ENCODE measurements at places on chromosomes 5 and 9.
A peak's percentile ranks its signal among the peaks of the same experiment; 100 is the strongest.

GRCh38 chr5:67238191-67238590 lies 41.6 kb upstream of the CD180 start:
- no peaks in the 10 kb centered on the region for H3K36me3 ChIP-seq
- H3K27me3 ChIP-seq = no peaks in the 10 kb centered on the region
- H3K4me3 ChIP-seq = no peak overlapping the region
- no peak for DNase-seq
- H3K4me1 ChIP-seq = no peaks in the 10 kb centered on the region

- H3K27me3 ChIP-seq = no peaks in the 10 kb centered on the region
- DNase-seq = peak; percentile 61
- peak overlapping the region; percentile 56 for H3K27ac ChIP-seq
- H3K4me3 ChIP-seq = peak overlapping the region; percentile 95
Measured at GRCh38 chr9:125240649-125240999, 519 bp downstream of the HSPA5 start.

GRCh38 chr9:4416467-4416866 lies 73.8 kb upstream of the SLC1A1 start:
- DNase-seq = no peak
- no peak overlapping the region for H3K27ac ChIP-seq
- no peaks in the 10 kb centered on the region for H3K36me3 ChIP-seq
- no peak overlapping the region for H3K4me3 ChIP-seq
- H3K27me3 ChIP-seq = no peaks in the 10 kb centered on the region

- no peaks in the 10 kb centered on the region for H3K27me3 ChIP-seq
- no peak overlapping the region for H3K4me3 ChIP-seq
- no peak overlapping the region for H3K27ac ChIP-seq
- DNase-seq = no peak
- no peaks in the 10 kb centered on the region for H3K36me3 ChIP-seq
- H3K4me1 ChIP-seq = no peaks in the 10 kb centered on the region
Measured at GRCh38 chr5:139117342-139117884, 80.8 kb downstream of the SIL1 start.

- no peak overlapping the region for H3K27ac ChIP-seq
- H3K4me3 ChIP-seq = no peak overlapping the region
- no peaks in the 10 kb centered on the region for H3K36me3 ChIP-seq
- DNase-seq = no peak
- no peaks in the 10 kb centered on the region for H3K4me1 ChIP-seq
Measured at GRCh38 chr5:143536364-143536763, 132.9 kb upstream of the NR3C1 start.
